ENCODE measurements at places on chromosomes 2 and 18. TPM values are rescaled to one million over a fixed set of nuclear protein-coding genes. Genes with fewer than 3 reads are reported as not detected.

- peak; percentile 11 for DNase-seq
Observed at GRCh38 chr2:6574121-6574520, 291.6 kb downstream of the CMPK2 start.

DNA sequence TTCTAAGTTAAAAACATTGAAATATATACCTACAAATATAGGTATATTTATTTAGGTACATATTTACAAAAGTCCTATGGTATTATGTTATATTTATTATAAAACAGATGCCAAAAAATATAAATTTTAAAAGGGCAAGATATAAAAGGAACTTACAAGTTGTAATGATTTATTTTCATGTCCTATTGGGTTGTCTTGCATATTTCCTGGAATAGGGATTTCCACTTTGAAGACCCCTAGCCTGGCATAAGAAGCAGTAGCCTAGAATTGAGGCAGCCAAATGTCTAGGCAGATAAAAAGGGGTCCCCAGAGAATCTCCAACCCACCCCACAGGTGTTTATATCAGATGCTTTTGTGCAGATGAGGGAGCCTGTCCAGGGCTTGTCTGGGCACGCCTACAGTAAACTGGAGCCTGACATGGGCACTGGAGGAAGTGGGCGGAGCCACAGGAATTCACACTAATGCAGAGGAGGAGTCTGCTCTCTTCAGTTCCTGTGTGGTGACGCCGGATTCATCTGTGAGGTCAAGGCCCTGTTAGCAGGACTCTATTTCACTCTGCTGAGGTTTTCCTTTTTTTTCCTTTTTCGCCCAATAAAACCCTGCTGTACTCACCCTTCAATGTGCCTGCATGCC, 1088.9 kb upstream of the PIK3C3 start:
- no peak for DNase-seq

DNA sequence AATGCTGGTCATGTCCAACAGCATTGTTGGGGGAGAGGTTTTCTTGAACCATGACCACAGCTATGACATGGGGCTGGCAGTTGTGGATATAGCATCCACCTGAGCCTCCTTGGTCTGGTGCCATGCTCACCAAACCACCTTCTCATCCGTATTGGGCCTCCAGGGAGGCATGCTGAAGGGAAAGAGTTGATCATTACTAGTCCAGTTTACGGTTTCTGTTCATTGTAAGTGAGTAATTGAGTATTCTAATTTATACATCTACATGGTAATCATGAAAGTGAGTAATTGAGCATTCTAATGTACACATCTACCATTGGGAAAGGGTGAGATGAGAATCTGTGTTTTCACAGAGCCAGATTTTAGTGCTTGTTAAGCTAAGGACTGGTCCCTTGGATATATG, 6.8 kb downstream of the TMEM87B start:
- DNase-seq: no peak

GRCh38 chr2:146709004-146709403, 1135.8 kb upstream of the ACVR2A start:
- DNase-seq: no peak

GRCh38 chr18:10094655-10095054, 180.8 kb downstream of the VAPA start:
- no peak for DNase-seq

DNA sequence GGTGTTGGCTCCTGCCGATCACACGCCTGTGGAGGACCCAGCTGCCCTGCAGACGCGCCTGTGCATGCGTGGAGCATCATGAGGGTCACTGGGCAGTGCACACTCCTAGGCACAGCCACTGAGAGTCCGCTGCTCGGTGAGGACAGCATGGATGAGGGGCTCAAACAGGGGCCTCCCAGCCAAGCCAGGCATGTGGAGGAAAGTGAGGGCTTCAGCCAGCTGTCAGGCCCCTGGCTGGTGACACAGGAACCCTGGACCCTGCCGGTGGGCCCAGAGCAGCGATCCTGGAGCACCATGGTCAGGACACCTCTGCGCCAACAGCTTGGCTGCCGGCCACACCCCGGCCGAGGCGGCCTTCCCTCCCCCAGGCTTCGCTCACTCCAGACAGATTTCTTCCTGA, 171.2 kb downstream of the RTP5 start:
- DNase-seq: no peak

DNA sequence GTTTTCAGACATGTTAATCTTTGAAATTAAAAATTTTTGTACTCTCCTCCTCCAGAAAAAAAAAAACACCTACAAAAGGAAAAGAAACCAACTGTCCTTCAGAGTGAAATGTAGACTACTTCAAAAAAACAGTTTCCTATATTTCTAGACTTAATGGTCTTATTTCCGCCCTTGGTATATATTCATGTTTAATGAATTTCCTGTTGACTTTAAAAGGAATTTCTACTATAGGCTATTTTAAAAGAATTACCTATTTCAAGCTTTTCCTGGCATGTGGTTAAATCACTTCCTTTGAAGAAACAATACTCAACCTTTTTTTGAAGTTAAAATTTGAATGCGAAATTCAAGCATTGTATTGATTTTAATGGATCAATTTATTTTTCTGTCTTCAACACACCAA, 29.2 kb downstream of the GULP1 start:
- no peak for DNase-seq

- no peak for DNase-seq
Observed at GRCh38 chr2:71456617-71457016, 3.3 kb downstream of the DYSF start.

- DNase-seq: no peak
Observed at GRCh38 chr2:241563031-241563507, 4.5 kb downstream of the BOK start.

GRCh38 chr2:159905926-159906714, 108.1 kb upstream of the CD302 start:
- no peak for DNase-seq

DNA sequence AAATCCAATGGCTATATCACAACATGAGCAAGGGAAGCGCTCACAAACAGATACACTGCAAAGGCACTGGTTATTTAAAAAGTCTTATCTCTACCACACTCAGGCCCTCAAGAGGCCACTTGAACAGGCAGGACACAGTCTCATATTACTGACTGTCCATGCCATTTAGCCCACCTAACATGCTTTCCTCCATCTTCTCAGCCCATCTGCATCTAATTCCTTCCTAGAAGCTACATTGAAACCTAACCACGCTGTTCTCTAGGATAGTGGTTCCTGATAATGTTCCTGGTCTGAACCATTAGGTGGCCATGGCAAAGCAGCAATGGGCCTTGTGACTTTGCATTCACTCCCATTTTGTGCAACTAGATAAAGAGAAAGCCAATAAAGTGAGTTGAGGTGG, 22.5 kb upstream of the NEB start:
- no peak for DNase-seq

Gene KCTD18
- total RNA-seq: 31.5 TPM

Gene LGALSL
- total RNA-seq: 14.9 TPM

Gene TMEM163
- total RNA-seq: 3.4 TPM
